ENCODE measurements at places on chromosomes 6 and 20.

GRCh38 chr20:47125758-47126591 lies 230.5 kb downstream of the ZMYND8 start:
- no peak for DNase-seq

- DNase-seq, result no peak
These were observed 82.3 kb upstream of the MPC1 start for GRCh38 chr6:166465003-166465399.

GRCh38 chr6:121351916-121352315 lies 17.6 kb upstream of the TBC1D32 start:
- DNase-seq, result no peak

- DNase-seq, result no peak
These were observed 269.0 kb upstream of the ECI2 start for GRCh38 chr6:4404415-4404814.

DNA sequence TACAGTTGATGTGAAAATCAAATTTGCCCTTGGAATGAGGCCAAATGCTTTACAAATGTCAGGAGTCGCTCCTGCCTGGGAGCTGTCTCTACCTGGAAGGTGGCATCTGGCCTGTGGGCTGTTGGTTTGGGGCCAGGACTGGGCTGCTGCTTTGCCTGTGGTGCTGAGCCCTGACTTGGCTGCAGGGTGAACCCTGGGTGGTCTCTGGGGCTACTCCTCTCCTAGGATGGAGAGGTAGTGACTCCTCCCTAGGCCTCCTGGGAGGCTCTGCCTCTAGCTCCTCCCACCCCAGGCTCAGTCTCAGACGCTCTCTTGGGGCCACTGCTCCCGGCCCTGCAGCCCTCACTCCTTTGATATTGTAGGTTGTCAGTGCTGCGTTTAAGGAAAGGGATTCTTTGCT lies 47.5 kb downstream of the EFCAB8 start:
- no peak for DNase-seq

GRCh38 chr6:108117427-108118358 lies 43.2 kb upstream of the OSTM1 start:
- DNase-seq, result no peak

Measured in omental fat pad (tissue), 4 donors.